ENCODE measurements at places on chromosomes 7 and 10.

- no peak for DNase-seq
These were observed 52.2 kb upstream of the FXYD4 start for GRCh38 chr10:43318976-43319960.

- no peak for DNase-seq
These were observed 578.6 kb upstream of the FOXK1 start for GRCh38 chr7:4103352-4104091.

DNA sequence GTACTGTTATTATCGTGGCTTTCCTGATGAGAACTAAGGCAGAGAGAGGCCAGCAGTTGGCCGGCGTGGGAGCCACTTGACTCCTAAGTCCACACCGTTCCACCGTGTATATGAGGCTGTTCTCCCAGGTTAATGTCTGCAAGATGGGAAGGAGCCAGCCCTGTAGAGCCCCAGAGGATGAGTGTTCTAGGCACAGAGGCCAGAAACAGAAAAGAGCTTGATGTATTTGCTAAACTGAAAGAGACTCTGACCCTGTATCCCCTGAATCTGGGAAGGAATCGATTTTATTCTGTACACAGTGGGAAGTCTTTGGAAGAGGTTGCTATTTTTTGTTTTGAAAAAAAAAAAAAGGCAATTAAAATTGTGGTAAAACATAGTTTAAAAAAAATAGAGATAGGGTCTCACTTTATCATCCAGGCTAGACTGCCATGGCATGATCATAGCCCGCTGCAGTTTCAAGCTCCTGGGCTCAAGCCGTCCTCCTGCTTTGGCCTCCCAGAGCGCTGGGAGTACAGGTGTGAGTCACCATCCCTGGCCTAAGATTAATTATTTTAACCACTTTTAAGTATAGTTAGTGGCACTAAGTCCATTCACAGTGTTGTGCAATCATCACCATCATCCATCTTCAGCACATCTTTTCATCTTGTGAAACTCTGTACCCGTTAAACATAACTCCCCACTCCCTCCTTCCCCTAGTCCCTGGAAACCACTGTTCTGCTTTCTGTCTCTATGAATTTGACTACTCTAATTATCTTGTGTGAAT lies 348.8 kb downstream of the SDK1 start:
- no peak for DNase-seq

GRCh38 chr7:123338688-123339087 lies 138.9 kb upstream of the SLC13A1 start:
- DNase-seq, result no peak

- DNase-seq, result no peak
These were observed 12.0 kb upstream of the KLHL7 start for GRCh38 chr7:23093546-23093945.

DNA sequence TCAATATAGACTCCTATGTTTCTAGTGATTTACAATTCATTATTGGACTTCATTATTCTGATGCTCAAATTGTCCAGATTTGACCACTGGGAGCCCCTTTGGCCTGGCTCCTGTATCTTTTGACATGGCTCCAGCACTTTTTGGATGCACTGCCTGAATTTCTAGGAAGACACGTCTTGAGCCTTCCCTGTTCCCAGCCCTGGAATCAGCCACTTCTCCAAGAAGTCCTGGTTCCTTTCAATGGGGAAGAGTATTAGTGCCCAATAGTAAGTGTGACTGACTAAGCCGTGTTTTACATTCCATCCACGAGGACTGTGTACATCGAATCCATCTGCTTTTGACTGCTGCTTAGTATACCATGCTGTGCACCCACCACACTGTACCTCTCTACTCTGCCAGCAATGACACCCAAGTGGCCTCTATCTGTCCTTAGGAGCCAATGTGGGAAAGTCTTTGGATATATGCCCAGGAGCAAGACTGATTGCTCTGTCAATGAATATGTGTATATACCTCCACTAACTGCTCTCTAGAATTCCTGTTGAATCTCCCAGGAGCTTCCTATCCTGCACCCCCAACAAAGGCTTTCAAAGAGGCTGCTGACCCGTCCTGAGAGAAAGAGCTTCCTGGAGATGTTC lies 23.2 kb upstream of the NPFFR1 start:
- no peak for DNase-seq

- peak; percentile 68 for DNase-seq
These were observed 49.1 kb upstream of the ELN start for GRCh38 chr7:73978661-73979563.

- DNase-seq, result no peak
These were observed 1.6 kb downstream of the PANK1 start for GRCh38 chr10:89643431-89643811.

DNA sequence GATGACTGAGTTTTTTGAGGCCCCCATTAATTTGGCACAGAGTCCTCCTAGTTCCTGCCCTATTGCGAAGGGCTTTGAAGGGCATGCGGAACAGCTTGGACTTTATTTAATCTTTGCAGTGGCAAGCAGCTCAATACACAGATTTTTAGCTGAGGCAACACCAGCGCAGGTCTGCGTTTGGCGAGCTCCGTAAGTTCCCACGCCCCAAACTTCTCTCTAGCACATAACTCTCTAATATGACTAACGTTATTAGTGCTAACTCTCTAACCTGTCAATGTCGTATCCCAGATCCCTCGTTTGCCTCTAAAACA lies 366 bp upstream of the TAF3 start:
- no peak for DNase-seq

DNA sequence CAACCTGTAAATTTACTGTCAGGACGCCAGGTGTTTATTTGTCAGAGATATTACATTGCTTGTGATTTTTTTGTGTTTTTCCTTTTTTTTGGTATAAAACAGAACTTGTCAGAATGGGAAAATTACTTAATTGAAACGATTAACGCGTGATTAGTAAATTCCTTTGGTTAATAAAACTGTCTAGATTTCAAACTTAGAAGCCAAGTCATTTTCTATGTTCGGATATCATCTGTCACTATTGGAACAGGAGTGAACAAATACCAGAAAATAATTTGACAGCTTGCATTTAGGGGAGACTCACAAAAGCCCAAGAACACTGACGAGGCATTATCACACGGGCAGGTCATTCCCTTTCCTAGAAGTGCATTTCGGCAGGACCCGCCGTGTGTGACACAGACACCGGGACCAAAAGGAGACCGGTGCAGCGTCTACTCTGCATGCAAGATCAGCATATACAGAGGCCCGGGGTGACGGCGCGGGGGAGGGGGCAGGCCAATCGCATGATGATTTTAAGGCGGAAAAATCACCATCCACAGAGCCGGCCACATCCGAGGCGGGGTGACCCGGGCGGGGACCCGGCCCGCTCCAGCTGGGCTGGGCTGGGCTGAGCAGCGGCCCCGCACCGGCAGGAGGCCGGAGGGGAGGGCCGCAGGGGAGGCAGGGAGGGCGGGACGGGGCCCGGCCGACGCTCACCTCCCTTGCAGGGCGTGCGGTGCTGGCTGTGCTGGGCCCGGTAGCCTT lies 841 bp downstream of the GLUD1 start:
- peak; percentile 84 for DNase-seq

DNA sequence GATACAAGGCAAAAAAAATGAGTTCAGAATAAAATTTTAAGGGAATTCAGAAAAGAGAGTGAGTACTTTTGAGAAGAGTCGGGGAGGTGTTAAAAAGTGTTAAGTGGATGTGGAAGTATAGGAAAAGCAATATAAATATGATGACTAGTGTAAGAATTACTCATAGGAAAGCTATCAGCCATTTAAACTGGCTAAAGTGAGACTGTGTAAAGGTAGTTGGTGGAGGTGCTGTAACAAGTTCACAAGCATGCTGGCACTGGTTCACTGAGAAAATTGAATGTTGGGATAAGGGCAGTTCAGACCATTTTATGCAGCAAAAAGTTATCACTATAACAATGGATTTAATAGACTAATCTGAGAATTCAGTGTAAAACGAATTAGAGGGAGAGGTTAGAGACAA lies 179.0 kb upstream of the DKK1 start:
- DNase-seq, result no peak

- no peak for DNase-seq
These were observed 181.8 kb upstream of the FERD3L start for GRCh38 chr7:19327018-19327417.

GRCh38 chr10:108899670-108900069 lies 1023.6 kb downstream of the XPNPEP1 start:
- no peak for DNase-seq

- no peak for DNase-seq
These were observed 9.4 kb downstream of the OTUD1 start for GRCh38 chr10:23448323-23448722.

DNA sequence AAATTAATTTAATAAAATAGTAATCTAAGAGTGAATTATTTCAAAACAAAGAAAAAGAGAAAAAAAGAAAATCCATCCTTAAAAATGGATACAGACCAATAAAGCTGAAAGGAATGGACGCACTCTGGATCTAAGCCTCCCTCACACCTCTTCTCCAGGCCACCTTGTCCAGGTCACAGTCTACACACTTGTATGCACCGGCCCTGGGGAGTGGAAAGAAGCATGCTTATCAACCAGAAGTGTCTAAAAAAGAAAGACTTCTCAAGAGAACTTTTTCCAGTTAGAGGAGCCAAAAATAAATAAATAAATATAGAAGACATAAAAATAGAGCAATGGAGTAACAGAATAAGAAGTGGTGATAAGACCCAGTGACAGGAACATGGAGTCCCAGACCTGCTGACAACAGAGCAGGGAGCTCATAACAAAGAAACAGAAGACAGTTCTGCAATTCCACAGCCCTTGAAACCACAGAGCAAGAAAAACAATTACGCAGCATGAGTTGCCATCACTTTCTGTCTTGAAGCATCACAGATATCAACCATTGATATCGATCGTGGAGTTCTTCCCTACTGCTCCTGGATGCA lies 311.7 kb upstream of the NFE2L3 start:
- DNase-seq, result no peak

DNA sequence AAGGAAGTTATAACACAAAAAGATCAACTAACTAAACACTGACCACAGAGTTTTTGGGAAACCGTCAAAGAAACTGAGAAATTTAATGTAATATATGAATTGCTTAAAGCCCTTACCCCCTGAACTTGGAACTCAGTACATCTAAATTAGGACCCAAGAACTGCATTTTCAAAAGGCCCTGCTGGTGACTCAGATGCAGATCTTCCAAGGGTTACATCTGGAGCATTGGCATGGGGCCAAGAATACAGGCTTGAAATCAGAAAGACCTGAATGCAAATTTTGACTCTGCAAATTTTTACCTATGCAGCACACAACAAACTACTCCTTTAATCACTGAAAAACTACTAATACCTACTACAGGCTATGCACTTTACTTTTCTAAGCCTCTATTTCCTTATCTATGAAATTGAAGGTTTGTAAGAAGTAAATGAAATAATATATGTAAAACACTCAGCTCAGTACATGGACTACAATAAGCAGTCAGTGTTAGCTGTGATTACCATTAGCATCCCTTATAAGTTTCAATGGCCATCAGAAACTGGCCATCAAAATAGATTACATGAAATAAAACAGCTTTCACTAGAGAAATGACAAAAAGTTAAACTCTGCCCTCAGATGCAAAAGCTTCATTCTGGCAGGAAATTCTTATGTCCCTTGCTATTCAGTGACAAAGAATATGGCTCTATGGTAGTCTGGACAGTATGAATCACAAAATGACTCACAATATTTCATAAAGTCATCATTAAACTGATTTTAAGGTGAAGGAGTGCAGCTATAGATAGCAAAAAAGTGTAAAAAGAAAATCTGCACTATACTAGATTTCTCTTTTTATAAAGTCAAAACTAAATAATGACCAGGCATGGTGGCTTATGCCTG lies 43.6 kb downstream of the NSUN6 start:
- no peak for DNase-seq

- DNase-seq, result no peak
These were observed 227.0 kb downstream of the BBS9 start for GRCh38 chr7:33356336-33356735.

- no peak for DNase-seq
These were observed 318.6 kb downstream of the PTEN start for GRCh38 chr10:88181902-88182600.

DNA sequence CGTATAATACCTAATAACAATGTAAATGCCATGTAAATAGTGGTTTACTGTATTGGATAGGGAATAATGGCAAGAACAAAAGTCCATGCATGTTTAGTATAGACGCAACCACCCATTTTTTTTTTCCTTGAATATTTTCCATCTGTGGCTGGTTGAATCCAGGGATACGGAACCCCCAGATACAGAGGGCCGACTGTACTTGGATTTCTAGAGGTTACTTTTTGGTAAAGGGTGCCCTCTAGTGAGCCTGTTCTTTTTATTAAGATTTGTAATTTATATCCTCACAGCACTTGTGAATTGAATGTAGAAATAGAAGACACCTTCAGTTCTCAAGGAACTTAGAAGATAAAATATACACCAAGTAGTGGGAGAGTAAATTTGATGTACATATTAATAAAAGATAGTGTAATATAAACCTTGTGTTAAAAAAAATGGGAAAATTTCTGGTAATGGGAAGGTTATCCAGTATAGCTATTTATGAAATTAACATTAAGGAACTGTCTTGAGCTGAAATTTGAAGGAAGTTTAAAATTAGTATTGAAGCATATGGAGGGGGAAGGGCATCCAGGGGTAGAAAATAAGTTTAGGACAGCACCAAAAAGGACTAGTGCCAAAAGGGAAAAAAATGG lies 32.0 kb downstream of the EXOC6 start:
- no peak for DNase-seq

DNA sequence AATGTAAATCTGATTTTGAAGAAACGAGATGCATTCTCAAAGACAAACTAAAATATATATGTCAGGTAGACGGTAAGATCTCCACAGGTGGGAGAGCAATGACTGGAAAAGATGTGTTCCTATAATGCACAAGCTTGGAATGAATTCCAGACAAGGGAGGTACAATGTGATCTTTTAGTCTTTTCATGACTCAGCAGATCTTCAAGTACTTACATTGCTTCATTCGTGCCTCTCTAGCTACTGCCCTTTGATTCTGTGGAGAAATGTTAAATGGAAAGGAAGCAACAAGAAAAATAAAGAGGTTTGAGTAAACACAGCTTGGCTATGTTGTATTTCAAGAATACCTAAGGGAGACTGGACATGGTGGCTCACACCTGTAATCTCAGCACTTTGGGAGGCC lies 106.6 kb downstream of the GAD2 start:
- no peak for DNase-seq

- no peak for DNase-seq
These were observed 74.9 kb downstream of the RSU1 start for GRCh38 chr10:16742165-16742960.

DNA sequence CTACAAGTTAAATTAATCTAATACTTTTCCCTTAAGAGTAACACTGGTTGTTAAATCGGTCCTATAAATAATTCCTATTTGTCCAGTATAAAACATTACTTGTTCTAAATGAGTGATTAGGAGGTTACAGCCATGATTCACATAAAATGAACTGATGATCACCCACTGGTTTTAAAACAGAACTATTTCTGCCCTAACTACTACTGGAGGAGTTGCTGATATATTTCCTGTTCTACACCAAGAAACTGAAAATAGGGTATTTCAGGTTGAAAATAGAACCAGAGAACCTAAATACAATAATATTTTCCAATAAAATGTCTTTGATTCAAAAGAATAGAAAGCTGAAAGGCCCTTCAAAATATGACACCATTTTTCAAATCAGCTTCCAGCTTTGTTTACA lies 30.9 kb downstream of the DNAJC1 start:
- DNase-seq, result no peak

Measured in coronary artery (tissue), 2 donors.